ENCODE measurements at places on chromosomes 2 and 18. TPM values are rescaled to one million over a fixed set of nuclear protein-coding genes. Genes with fewer than 3 reads are reported as not detected.

The UGT1A3 gene
- polyA plus RNA-seq = not detected

The SPATA3 gene
- not detected for polyA plus RNA-seq

The ADGRF3 gene
- polyA plus RNA-seq = 0.47 TPM

The NAB1 gene
- polyA plus RNA-seq = 67.2 TPM

The LYPD6 gene
- polyA plus RNA-seq = 2.0 TPM

DNA sequence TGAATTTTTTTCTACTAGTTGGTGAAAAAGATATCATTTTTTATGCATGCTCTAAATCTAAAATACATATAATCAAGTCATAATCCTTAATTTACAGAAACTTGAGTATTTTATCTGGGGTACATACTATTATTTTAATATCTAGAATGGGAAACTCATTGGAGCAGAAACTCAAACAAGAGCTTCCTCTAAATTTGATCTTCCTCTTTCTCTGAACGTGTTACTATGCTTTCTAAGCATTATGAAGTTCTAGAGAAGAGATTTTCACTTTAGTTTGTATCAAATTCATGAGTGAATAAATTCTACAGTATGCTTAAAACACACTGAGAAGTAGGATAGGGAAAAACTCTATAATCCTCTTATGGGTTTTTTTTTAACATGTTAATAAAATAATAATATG lies 20.6 kb upstream of the SLC38A11 start:
- DNase-seq = no peak

The DPP10 gene
- 0.86 TPM for polyA plus RNA-seq

GRCh38 chr2:67829470-67829869 lies 233.3 kb downstream of the C1D start:
- no peak for DNase-seq

The ALPP gene
- polyA plus RNA-seq = not detected

DNA sequence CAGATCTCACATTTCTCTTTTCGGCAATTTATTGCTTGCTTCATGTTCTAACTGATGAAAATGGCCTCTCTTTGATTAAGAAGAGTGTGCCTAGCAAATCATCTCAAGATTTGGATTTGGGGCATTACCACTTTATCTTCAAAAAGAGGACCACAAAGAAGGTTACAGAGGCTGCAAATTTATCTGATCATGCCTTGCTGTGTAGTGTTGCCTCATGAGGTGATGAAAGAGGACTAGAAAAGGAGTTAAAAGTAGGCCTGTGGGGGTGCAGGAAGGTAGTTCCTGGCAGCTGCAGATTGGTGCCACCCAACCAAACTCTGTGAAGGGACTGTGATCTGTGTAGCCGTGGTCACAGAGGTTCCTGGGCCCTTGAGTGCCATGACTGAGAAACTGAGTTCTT lies 69.2 kb downstream of the PRELID3A start:
- DNase-seq = no peak

DNA sequence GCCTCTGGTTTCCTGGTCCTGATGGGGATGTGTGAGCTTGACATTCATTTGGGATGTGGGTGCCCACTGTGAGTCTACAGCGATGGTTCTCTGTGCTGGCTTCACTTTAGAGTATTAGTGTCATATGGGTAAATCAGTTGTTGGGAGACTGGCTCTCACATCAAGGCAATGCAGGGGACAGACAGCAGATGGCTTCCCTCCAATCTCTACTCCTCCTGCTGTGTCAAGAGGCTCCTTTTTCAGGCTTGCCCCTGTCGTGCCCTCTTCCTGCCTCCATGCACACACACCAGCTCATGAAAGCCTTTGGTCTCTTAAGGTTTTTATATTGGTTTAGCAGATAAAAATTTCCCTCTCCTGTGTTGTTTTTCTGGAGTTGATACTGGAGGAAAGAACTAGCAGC lies 315.6 kb downstream of the RDH14 start:
- no peak for DNase-seq

The FSIP2 gene
- 1.3 TPM for polyA plus RNA-seq
